ENCODE measurements at places on chromosomes 11 and 22. TPM values are rescaled to one million over a fixed set of nuclear protein-coding genes. Genes with fewer than 3 reads are reported as not detected.

- no peak for DNase-seq
These were observed 89.4 kb upstream of the THY1 start for GRCh38 chr11:119512369-119512768.

DNA sequence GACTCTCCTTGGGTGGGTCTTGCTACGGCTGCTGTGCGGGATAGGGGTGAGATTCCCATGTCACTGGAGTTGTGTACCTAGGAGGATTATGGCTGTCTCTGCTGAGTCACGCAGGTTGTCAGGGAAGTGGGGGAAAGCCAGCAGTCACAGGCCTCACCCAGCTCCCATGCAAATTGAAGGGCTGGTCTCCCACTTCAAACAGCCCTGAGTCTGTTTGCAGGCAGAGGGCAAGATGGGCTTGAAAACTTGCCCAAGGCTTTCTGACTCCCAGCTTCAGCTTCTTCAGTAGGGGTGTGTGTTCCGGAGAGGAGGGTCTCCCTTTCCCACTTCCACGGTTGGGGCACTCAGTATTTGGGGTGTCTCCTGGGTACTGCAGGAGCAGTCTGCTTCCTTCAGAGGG is 10.9 kb upstream of the SC5D start:
- no peak for DNase-seq

Gene KRTAP5-6
- not detected for total RNA-seq

Gene SLC22A12
- total RNA-seq = not detected

DNA sequence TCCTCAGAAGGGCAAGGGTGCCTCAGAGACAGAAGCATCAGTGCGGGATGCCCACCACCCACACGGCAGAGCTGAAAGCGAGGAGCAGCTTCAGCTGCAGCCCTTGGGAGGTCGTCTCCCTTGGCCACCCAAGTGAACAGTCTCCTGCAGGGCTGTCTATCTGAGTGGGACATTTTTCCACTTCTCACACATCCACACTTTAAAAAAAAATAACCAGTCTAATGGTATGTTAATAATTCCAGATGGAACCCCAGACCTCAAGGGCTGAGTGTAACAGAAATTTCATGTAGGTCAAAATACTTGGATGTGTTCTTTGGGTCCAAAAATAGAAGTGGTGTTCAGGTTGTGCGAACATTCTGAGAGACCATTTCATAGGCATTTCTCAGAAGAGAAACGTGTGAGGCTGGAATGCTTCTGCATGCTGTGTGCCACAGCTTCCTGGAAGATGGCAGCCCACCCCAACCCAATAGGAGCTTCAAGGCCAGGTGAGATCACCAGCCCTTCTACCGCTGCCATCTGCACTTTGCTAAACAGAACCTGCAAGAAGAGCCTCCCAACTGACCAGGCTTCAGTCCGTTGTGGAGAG is 623.2 kb downstream of the OPCML start:
- no peak for DNase-seq

DNA sequence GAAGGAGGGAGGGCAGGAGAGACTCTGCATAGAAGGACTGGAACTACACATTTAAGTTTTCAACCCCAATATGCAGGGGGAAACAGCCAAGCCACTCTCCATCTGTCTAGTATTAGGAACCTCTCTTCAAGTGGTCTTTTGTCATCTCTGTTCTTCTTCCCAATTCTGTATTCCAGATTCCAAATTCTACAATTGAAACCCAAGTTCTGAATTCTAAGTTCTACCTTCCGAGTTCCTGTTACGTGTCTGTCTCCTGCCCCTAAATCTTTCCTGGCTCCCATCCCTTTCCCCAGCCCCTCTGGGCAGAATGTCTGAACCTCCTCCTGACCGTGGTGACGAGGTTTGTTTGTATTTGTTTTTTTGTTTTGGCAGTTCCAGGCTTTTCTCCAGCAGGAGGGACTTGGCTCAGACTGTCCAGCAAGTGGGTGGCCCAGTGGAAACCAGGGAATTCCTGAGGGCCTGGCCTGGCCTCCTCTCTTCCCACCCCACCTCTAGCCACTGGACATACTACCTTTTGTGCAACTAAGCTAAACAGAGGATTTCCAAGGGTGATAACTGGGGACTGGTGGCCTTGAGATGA is 1.6 kb upstream of the THOC5 start:
- no peak for DNase-seq

- DNase-seq = no peak
These were observed 24.5 kb downstream of the GAS2 start for GRCh38 chr11:22690871-22691270.

- no peak for DNase-seq
These were observed 147.5 kb downstream of the DSCAML1 start for GRCh38 chr11:117649296-117650055.

Gene DDI1
- not detected for total RNA-seq

DNA sequence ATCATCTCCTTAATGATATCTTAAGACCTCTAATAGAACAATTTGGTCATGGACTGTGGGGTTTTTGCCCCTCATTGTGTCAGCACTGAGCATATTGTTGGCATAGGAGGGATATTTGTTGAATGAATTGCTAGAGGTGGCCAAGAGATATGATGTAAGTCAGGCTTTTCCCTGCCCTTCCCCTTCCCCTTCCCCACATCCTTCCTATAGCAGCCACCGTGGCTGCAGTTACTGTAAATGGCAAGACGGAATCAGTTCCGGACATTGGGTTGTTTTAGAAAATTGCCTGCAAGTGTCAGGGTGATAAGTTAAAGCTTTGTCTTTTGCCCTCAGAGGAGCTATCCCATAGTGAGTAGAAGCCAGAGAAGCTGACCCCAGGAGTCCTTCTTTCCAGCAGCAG is 23.0 kb downstream of the LIMK2 start:
- DNase-seq = no peak

Gene FGF4
- total RNA-seq = not detected

DNA sequence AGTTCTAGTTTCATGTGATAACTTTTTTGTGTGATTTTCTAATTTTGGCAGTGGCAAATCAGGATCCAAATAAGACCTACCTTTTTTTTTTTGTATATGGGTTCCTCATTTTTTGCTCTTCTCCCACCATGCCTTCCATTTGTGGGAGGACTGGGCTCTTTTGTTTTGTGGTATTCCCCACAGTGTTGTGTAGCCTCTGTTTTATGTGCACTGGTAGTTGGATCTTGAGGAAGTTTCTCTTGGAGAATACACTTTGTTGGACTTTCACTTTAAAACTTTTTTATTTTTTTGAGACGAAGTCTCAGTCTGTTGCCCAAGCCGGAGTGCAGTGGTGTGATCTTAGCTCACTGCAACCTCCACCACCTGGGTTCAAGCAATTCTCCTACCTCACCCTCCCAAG is 39.7 kb downstream of the PPP6R3 start:
- DNase-seq = no peak

DNA sequence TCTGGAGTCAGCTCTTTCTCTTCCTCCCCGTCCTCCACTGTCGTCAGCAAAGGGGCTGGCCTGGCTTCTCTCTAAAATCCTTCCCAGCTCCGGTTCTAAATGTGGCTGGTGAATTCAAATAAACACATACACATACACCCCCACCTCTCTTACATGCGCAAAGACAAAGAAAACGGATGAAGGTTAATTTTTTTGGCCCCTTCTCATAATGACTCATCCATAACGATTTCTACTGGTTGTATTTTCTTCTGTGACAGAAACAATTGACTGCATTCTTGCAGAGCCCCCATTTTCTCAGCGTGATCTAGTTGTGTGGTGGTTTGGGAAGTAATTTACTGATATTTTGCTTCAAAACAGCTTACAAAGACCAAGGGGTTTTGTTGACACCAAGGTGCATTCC is 130.0 kb upstream of the NTM start:
- no peak for DNase-seq

- DNase-seq = no peak
These were observed 32.9 kb downstream of the ZC3H7B start for GRCh38 chr22:41334215-41334614.

GRCh38 chr22:29735416-29735815 is 15.6 kb downstream of the CABP7 start:
- no peak for DNase-seq

Gene ROBO4
- 19.7 TPM for total RNA-seq

DNA sequence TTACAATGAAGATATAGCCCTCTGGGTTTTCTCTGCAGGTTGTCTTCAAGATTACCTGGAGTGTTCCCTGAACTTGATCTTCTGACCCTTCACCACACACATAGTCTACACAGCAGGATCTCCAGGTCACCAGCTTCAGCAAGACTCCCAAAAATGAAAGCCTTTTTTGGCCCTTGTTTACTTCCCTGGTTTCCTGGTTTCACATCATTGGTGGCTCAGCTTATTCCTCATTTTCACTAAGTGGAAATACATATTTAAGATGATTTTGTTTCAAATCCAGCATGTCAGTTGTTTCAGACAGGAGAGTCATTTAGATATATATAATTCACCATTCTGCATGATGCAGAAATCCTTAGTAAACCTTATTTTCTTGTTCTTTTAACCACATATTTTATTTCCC is 41.6 kb upstream of the MPEG1 start:
- no peak for DNase-seq

DNA sequence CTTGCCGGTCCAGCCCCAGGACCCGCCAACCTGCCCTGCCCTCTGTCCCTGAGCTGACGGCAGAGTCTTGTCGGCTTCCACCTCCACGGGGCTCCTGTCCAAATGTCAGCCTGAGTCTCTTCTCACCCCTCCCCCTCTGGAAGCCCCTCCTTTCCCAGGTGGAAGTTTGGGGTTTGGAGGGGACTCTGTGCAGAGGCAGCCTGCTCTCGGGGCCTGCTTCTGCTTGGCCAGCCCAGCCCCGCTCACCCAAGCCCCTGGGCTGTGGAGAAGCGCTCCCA is 31.0 kb downstream of the CTTN start:
- no peak for DNase-seq

DNA sequence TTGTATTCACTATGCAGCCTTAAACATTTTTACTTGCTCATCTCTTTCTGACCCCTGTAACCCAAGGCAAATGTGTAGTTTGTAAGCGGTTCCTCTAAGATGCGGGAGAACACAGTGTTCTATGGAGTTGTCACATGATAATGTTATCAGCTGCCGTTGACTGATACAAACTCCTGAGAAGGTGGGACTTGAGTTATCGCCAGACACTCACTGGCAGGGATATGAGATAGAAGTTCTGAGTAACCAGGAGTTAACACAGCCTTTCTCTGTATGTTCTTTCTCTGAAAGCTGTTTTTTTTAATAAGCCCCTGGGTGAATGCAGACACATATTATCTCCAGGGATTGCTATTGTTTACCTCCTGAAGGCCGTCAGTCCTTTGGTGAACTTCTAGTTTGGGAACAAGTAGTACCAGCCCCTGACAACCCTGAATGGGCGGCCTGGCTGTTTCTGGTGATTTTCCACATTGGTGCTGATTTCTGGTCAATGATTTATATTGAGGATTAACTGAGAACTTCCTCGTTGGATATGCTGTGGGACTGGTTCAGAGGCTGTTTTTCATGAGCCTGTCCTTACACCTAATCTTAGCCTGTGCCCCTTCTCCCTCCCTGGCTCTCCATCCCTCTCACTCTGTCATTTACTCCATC is 155.3 kb upstream of the RASSF10 start:
- no peak for DNase-seq

Gene C11orf86
- total RNA-seq = not detected

- DNase-seq = peak; percentile 85
These were observed at the start of gene PTPMT1 for GRCh38 chr11:47565340-47566148. PTPMT1 (plus strand) TSS chr11:47565599; CDS start chr11:47565623, 24 bp downstream.

Gene RFPL1
- not detected for total RNA-seq

Gene PITPNM1
- 48.8 TPM for total RNA-seq

Gene APOA4
- total RNA-seq = not detected

DNA sequence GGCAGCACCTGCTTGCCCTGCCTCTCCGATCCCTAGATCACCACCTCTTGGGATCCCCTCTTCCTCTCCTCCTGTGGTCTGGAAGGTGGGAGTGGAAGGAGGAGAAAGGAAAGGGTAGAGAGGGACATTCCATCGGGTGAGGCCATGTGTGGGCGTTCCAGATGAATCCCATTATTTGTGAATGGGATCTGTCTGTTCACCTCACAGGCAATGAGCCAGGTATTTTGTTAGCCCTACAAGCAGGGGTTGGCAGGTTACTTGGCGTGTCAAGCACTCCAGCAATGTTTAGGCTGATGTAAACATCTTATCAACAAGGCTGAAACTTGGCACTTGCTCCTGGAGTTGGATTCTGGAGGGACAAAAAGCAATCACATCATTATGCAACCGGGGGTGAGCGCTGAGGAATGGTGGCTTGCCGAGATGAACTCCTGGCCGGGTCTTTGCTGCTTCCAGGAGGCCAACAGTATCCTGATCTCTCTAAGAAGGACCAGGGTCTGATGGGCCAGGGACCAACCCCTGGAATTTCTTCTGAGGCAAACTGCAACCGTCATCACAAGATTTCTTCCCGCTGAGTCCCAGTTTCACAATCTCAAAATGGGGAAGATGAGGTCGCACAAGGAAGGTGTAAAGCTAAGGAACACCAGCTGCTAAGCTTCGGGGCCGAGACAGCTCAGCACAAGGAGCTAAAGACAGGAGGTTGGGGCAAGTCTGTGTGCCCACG is 7.8 kb downstream of the ADAMTS8 start:
- DNase-seq = peak; percentile 46

- no peak for DNase-seq
These were observed 70.3 kb upstream of the GRK2 start for GRCh38 chr11:67195971-67196456.

DNA sequence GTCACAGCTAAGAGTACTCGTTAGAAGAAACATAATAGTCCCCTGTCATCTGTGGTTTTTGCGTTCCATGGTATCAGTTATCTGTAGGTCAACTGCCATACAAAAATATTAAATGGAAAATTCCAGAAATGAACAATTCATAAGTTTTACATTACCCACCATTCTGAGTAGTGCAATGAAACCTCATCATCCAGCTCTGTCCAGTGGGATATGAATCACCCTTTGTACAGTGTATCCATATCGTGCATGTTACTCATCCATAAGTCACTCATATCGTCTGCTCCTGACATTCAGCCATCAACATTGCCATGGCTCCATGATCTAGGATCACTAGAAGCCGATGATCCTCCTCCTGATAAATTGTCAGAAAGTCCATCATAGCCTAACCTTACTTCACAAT is 174.9 kb upstream of the C11orf87 start:
- no peak for DNase-seq

DNA sequence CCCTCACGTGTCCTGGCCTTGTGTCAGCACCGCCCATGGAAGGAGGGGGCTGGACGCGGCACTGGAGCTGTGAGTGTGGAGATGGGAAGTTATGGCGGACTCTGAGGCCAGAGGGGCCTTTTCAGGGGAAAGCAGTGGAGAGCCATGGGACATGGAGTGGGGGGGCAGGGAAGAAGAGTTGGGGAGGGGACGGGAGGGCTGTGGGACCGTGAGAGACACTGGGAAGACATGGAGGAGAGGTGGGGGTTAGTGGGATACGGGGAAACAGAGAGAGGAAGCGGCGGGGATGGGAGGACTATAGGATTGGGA is 58.2 kb downstream of the FBXO7 start:
- DNase-seq = no peak

Gene JAML
- total RNA-seq = 8.0 TPM

Gene RNF215
- 15.6 TPM for total RNA-seq

DNA sequence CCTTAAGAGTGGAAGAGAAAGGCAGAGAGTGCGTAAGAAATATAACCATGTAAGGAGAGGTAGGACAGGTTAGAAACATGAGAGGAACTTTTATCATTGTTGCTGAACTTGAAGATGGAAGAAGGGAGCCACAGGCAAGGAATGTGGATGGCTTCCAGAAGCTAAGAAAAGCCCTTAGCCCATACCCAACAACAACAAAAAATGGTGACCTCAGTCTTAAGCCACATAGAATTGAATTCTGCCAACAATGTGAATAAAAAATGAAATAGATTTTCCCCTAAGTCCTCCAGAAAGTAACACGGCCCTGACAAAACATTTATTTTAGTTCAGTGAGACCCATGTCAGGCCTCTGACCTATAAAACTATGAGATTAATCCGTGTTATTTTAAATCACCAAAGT is 767.3 kb downstream of the FAM181B start:
- no peak for DNase-seq

Gene PAK1
- total RNA-seq = 42.6 TPM
